ENCODE measurements at places on chromosomes 11 and 22.

- DNase-seq: no peak
Measured at GRCh38 chr11:86047275-86047991, 21.5 kb downstream of the PICALM start.

DNA sequence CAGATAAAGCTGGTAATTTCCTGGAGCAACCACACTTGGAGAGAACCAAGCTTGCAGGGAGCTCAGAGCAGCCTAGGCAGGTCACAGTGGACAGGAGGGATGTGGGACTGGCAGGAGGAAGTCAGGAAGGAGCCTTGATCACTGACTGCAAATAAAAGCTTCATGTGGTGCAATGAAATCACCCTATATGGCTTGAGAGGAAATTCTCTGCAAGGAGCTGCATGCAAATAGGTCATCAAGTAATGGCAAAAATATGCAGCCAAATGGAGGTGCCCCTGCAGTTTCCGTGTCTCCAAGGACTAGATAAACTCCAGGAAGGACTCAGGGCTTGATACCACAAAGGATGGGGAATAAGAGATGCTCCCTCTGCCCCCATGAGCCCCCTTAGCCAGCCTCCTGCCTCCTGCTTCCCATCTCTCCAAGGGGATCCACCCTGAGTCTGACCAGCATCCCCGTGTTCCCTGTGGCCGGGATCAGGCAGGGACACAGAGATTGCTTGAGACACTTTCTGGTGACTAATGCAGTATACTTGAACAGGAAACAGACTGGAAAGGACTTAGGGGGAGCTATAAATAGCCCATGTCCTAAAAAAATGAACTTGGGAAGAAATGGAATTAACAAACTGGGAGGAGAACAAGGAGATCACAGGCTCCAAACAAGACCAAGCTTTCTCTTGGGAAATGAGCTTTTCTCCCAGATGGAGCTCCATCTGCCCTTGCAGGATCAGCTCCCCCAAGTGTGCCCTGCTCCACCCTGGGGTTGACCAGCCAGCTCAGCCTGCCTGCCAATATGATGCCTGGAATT, 23.9 kb upstream of the MICAL2 start:
- DNase-seq: no peak

GRCh38 chr11:48354677-48355076, 11.6 kb downstream of the OR4C5 start:
- no peak for DNase-seq

- DNase-seq: no peak
Measured at GRCh38 chr22:46855681-46856080, 93.2 kb downstream of the TBC1D22A start.

- no peak for DNase-seq
Measured at GRCh38 chr11:75677909-75678308, 9.1 kb upstream of the MAP6 start.

- no peak for DNase-seq
Measured at GRCh38 chr11:18080451-18080850, 25.4 kb downstream of the SAAL1 start.

DNA sequence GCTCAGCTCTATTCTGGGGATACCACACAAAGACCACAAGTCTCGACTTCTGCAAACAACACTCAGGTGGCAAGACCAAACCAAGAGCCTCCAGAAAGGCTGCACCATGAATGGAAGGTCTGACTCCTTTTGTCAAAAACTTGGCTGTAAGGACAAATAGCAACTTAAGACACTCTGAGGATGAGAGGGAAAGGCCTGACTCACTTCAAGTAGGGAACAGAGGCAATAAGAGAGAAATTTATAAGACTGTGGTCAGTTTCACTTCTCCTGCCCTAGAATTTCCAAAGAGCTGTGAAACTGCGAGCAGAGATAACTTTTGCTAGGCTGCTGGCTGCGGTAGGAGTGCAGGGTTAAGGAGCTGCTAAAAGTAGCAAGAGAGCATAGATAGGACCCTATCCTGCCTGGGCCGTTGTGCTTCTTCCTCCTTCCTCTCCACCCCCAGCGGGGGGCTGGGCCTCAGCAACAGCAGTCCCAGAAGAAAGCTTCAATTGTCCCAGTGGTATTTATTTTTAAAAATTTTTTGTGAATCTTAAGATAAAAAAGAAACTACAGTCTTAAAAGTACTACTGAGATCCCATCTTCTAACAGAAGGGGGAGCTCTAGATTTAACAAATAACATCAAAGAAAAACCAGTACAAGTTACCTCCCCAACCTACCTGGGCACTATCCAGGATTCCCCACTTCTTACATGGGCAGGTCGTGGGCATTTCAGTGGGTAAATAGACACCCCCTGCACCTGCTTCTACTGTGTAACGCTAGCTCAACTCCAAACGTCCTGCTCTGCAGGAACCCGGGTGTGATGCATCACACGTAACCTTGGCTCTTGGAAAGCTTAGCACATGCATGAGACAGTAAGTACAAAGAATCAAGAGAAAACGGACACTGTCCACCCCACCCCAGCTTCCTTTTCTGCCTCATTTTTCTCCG, 66.4 kb downstream of the SGSM3 start:
- DNase-seq: no peak

- no peak for DNase-seq
Measured at GRCh38 chr11:134047586-134047999, 21.3 kb upstream of the JAM3 start.

DNA sequence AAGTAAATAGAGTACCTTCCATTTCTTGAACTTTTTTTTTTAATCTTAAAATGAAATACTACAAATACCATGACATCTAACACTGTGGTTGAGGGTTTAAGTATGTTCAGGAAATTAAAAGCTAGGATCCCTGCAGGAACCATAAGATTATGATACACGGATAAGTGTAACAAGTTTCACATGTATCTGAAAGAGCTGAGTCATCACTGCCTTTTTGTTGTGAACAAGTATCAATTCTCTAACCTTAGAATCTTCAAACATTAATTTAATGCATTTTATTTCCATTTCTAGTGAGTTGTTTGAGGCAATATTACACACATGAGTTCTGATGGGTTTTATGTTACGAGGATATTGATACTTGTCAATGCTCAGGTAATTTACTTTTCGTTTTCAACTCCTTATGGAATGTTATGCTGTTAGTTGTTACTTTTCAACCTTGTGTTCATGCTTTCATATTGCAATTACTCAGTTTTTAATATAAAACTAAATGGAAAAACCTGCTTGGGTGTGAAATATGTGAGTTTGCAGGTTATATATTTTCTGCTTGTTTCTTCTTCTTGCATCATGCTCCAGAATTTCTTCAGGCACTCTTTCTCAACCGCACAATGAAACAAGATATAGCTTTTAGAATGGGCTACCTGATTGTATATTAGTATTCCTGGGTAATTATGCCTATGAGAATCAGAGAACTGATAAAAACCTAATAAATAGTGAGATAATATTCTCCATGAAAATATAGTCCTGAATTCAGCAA, 361.3 kb upstream of the MTNR1B start:
- no peak for DNase-seq

DNA sequence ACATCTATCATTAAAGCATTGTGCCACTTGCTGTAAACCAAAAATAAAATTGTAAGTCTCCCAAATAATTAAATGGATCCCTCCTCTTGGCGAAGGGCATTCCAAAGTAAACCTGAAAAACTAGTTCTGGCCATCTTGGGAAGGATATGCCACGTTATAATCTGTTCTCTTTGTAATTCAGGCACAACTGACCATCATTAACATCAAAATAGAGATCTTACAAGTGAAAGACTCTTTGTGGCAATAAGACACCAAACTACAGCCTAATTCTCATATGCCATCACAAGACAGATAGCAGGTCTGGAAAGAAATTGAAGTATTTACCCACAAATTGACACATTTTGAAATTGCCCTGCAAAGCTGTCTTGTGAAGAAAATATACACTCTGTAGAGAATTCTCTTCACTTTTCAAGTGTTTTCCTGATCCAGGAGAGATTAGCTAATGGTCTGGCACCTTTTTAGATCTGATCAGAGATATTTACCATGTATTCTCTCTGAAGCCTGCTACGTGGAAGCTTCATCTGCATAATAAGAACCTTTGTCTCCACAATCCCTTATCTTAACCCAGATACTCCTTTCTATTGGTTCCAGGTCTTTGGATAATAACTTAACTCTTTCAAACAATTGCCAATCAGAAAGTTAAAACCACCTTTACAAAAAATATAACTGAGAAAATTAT, 630.4 kb upstream of the CCDC179 start:
- no peak for DNase-seq

DNA sequence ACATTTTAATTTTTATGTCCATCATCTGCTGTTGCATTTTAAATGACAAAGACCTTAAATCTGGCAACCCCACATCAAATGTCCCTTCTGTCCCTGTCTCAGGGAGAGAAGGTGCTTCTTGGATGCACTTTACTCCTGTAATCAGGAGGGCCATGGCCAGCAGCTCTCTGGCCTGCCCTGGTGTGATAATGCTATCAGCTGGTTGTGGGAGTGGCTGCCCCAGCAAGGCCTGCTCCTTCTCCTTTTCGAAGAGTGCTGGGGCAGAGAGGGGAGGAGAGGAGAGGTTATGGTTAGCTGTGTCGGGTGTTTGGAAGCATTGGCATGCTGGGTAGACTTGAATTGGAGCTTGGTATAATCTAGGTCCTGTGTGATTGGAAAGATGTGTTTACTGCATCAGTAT, 12.8 kb downstream of the TNRC6B start:
- no peak for DNase-seq

GRCh38 chr22:24005201-24005600, at the start of gene GSTT4:
GSTT4 (minus strand) TSS chr22:24005453; CDS start chr22:24005356, 97 bp downstream.
- no peak for DNase-seq
